ENCODE measurements at places on chromosomes 2 and 18.
A peak's percentile ranks its signal among the peaks of the same experiment; 100 is the strongest.

DNA sequence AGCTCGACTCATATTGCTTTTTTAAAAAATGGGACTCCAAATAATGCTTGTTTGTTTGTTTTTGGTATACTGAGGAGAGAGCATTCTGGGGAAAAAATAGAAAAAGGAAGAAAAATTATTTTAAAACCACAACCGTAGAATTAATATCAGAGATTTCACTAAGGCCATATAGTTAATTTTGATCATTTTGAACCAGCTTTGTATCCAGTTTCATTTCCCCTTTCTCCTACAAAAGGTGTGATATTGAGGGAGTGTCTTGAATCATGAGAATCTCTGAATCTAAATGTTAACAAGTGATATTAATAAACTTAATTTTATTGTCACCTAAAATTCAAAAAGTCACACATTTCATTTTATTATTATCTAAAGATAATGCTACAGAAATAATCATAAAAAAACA, 198.5 kb upstream of the GALNT5 start:
- DNase-seq: no peak

- DNase-seq: no peak
These were observed 15.3 kb downstream of the THNSL2 start for GRCh38 chr2:88185480-88185879.

GRCh38 chr18:45059695-45060094, 379.0 kb downstream of the SETBP1 start:
- DNase-seq: peak; percentile 47

- peak; percentile 98 for DNase-seq
These were observed 72.2 kb downstream of the MAP2 start for GRCh38 chr2:209495855-209496585.

DNA sequence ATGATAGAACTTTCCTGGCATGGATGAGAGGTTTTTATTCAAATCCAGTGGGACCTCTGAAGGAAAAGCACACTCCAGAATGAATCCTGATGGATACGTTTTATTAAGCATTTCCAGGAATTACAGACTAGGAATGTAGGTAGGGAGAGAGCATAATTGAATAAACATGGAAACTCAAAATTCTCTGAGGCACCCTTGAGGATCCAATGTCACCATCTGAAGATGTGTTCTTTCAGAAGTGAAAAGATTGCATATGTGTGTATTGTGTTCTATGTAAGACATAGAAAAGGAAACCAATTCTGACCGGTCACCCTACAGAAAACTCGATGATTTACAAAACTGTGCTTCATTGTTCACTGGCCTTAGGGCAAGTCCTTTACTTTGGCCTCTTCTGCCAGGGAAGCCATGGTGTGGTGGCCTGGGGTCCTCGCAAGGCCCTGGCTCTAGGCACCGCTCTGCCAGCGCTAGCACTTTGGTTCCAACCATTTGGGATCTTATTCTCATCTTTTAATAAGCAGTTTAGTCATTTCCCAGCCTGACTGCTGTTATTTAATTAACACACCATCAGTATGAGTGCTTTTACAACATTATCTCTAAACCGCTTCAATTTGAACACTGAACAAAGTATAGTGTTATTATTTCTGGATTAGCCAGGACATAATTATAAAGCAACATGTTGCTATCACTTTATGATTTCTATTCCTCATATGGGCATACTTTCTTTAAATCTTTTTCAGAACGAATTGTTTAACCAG, 4.5 kb upstream of the GKN1 start:
- no peak for DNase-seq

- DNase-seq: no peak
These were observed 398.2 kb downstream of the ADCYAP1 start for GRCh38 chr18:1302861-1303260.

DNA sequence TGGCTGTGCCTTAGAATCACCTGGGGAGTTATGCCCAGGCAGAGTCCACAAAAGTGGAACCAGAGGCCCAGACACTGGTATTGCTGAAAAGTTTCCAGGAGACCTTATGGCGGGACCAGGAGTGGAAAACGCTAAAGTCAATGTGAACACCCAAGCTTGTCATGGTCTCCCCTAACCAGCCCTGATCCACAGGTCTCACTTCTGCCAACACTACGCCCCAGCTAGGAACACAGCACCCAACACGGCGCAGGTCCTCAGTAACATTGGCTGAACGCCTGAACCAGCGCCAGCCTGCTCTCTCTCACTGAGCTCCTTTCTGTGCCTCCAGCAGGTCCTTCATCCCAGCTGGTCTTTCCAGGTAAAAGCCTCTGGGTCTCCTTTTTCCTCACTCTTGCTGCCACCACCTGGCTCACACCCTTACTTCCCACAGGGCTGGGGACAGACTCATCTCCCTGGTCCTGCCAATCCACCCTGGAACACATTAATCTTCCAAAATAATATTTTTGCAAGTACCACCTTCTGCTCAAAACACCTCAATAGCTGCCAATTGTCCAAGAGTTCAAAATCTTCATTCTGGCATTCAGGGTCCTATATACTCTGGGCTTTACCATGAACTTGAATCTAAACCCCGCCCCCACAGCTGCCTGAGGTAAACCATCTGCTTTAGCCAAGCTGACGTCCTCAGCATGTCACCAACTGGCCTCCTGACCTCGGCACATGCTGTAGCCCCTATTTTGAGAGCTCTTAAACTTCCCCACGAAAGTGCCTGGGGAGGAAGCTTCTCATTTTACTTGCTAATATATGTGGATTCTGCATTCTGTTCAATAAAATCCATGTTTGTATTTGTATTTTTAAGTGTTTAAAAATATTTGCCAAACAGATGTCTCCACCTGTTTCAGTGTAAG, 34.6 kb downstream of the ADCY3 start:
- DNase-seq: no peak

- DNase-seq: no peak
These were observed at the start of gene FNDC4 for GRCh38 chr2:27494944-27495554. Gene FNDC4, minus strand, starts transcription at chr2:27495200. Its CDS starts 521 bp downstream, at chr2:27494679.

DNA sequence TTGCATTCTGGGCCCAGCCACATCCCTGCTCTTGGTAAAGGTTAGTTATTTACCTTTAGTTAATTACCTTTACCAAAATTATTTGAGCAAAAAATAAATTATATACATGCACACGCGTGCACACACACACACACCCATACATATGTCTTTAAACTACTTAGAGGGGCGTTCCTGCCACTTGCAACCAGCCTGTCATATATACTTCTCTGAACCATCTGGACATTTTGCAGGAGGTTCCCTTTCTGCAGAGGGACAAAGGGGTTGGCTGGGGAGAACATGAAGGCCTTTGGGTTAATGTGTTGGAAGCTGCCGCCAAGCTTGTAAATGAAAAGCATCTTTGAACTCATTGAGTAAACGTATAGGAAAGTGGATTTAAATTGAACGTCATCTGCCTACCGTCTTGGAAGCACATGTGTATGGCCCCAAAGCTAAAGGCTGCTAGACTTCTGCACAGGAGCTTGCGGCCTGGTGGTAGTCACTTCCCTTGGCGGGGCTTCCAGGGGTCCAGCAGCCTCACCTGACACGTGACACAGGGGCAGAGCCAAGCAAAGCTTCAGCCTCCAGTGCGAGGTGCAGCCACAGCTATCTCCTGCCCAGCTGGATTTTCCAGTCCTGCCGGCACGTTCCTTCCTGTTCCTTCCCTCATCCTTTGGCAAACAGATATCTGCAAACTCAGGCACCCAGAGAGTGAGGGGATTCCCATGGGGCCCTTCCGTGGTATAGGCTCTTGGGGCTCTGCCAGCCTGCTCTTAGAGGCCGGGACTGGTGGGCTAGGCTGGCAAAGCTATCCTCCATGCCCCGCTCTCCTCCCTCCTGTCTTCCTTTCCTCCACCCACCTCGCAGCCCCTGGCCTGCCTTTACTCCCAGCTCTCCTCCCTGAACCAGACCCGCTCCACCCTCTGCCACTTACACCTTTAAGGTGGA, 46.1 kb downstream of the SERTAD2 start:
- no peak for DNase-seq

- DNase-seq: no peak
These were observed 63.9 kb downstream of the SPRED2 start for GRCh38 chr2:65368468-65368867.

GRCh38 chr2:99399063-99399462, 61.9 kb downstream of the EIF5B start:
- no peak for DNase-seq

DNA sequence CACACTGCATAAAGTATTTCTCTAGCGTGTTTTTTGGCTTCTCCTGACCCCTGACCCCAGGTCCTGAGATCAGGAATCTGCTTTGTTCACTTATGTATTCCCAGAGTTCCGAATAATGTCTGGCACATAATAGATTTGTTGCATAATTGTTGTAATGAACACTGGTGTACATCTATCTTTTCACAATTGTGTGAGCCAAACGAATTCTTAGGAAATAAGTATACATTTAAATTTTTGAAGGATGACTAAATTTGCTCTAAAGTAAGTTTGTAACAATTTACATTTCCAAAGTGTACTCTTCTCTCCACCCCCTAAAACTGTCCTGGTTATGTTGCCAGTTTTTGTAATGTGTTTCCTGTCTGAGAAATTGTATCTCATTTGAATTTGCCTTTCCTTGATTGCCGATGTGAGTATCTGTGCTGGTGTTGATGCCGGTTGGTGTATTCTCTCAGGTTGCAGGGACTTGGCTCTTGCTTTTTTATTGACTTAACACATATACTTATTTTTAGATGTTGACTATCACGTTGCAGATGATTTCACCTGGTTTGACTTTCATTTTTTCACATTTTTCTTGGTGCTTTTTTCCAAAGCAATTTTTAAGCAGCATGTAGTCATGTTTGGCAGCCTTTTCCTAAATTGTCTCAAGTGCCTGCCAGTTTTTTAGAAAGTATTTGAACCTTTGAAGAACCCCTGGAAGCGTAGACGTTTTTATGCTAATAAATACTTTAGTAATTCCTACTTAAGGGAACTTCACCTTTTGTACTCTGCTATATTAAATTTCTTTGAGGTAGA, 16.1 kb upstream of the FARP2 start:
- no peak for DNase-seq

GRCh38 chr18:49628881-49629795, 67.3 kb downstream of the LIPG start:
- no peak for DNase-seq

DNA sequence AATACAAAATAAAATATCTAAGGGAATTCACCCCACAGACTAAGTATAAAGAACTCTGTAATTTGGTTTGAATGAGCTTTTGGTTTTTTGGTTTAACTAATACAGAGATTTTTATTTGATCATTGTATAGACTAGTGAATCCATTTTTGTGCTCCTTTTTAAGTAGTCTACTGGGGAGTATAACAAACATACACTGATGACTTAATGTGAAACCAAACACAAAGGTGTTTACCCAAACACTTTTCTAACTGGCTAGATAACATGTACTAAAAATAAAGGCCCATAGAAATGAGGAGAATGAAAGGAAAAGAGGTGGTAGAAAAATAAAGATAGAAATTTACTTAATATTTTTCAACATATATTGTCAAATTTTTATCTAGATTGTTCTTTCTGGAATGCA, 146.0 kb downstream of the NRXN1 start:
- no peak for DNase-seq

DNA sequence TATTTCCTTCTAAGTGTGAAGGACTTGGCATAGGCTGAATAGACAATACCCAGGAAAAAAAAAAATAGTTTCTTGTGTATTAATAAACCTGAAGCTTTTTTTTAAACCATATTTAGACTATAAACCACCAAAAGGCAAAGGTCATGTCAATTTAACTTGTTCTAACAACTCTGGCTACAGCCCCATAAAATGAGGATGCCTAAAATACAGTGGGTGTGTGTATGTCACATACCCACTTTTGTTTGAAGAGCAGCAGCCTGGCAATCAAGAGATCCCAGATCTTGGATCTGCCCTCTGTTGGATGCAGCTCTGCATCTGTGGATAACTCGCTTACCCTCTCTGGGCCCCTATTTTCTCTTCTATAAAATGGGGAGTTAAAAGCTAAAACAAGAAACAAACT, 65.4 kb downstream of the SATB2 start:
- no peak for DNase-seq

GRCh38 chr2:120470041-120470965, 124.4 kb downstream of the INHBB start:
- peak; percentile 82 for DNase-seq

GRCh38 chr2:176156807-176157498, at the start of gene HOXD3:
Gene HOXD3, plus strand, starts transcription at chr2:176157307. Its CDS starts 11,808 bp downstream, at chr2:176169115.
- DNase-seq: no peak

GRCh38 chr2:5328826-5329225, 363.4 kb upstream of the SOX11 start:
- no peak for DNase-seq

- no peak for DNase-seq
These were observed 303.4 kb downstream of the IRS1 start for GRCh38 chr2:226496273-226496550.

DNA sequence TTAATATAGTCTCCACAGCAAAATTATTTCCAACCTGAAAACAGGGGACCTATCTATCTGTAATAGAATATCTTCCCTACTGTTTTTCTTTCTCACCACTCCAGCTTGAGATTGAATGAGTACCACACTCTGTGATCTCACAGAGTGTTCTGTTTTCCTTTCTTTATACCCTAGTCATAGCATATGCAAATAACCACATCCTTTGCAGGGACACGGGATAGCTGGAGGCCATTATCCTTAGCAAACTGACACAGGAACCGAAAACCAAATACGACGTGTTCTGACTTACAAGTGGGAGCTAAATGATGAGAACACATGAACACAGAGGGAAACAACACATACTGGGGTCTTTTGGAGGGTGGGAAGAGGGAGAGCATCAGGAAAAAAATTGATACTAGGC, 224.7 kb downstream of the SLC8A1 start:
- no peak for DNase-seq

DNA sequence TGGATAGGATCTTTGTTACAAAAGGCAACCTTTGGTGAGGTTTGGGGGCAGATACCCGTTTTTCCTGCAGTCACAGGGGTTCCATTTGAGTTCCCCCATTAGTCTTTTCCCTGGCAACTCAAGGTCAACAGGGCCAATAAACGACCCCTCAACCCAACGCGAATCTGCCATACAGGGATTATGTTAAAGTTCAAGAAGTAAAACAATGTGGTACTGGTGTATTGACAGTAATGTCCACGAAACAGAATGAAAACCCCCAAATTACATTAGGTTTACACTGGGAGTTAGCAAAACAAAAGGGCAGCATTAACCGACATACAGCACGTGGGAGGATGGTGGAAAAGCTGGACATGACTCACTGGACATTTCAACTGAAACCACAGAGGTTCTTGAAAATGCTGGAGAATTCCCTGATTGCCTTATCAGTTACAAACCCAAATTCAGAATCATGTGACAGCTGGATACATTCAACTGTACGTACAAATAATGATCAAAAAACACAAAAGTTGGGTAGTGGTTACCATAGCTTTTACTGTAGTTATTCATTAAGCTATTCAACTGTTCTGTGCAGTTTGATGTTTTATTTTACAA, 4.9 kb upstream of the IMP4 start:
- DNase-seq: peak; percentile 50

DNA sequence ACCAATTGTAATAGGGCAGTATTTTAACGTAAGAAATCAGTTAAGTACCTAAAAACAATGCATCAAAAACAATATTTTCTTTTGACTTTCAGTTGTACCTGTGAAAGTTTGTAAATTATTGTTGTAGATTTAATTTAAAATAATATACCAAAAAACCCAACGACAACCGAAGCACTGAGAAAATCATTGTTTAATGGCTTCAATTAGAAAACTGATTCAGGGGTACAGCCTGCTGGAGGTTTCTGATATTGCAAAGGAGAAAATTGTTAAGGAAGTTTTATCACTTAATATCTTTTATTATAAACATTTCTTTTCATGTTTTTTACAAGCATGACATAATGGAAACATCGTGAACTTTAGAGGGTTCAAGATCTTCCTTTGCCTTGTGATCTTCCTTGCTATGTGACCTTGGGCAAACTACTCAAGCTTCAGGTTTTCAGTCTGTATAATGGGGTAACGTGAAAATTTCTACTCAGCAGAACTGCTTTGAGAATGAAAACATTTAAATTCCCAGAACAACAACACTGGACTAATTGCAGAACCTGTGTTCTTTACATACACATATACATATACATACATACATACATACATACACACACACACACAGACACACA, 76.3 kb upstream of the GLS start:
- no peak for DNase-seq
